ENCODE measurements at places on chromosomes 5 and 9.

DNA sequence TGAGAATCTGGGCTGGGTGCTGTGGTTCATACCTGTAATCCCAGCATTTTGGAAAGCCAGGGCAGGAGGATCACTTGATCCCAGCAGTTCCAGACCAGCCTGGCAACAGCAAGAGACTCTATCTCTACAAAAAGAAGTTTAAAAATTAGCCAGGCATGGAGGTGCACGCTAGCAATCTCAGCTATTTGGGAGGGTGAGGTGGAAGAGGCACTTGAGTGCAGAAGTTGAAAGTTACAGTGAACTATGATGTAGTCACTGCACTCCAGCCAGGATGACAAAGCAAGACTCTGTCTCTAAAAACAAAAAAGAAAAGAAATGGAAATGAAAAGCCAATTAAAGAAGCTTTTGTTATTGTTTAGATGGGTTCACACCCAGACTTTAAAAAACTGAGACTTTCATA is 131.6 kb upstream of the RASA1 start:
- no peak for DNase-seq

DNA sequence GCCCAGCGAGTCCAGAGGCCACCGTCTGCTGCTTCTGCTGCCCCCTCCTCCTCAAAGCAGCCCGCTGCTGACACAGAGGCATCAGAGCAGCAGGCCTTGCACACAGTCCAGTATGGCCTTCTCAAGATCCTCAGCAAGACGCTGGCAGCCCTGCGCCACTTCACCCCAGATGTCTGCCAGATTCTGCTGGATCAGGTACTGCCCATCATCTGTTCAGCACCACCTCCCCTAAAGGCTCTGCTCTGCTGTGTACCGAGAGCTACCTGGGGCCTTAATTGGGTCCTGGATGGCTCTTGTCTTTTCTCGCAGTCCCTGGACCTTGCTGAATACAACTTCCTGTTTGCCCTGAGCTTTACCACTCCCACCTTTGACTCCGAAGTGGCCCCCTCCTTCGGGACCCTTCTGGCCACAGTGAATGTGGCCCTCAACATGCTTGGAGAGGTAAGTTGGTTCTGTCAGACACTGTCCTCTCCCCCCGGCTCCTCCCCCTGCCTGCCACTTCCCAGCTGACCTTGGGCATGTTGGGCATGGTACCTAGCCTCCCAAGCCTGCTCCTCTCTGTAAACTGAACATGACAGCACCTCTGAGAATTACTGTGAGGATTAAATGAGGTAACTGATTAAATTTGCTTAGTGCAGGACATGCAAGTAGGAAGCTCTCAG is 22.7 kb downstream of the SH3GLB2 start:
- no peak for DNase-seq

DNA sequence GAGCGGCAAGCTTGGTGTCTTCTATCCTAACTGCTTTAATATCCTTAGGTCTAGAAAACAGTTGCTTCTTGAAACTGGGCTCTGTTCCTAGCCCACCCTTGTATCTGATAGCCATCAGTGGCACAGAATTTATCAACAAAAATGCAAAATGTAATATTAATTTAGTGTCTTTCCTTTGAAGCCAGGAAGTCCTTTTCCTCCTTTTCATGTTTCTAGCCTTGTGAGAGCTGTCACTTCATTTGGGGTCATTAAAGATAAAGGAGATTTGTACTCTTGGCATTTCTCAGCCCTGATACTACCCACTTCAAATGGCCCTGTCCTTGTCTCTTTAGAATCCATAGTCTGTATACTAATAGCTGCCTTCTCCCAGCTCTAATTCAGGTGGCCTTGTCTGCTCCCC is 111.0 kb downstream of the GAS1 start:
- DNase-seq: no peak

- no peak for DNase-seq
Observed at GRCh38 chr5:176725521-176726280, 78.4 kb downstream of the TSPAN17 start.

DNA sequence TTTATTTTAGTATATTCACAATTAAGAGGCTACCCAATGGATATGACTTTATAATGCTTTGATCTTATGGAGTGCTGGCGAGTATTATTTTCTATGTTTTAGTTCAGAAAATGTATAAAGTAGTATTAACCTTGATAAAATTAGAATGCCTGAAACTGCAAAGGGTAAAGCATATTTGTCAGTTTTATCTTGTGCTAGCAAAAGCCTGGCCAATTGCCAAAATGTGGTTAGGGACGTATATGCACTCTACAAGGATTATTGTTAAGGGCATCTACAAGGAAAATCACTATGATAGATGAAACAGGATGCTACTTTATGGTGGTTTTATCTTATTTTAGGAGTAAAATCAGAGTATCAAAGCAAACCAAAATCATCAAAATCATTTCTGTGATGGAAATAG is 281.7 kb downstream of the CCDC171 start:
- no peak for DNase-seq
